ENCODE measurements at places on chromosomes 2 and 18.

DNA sequence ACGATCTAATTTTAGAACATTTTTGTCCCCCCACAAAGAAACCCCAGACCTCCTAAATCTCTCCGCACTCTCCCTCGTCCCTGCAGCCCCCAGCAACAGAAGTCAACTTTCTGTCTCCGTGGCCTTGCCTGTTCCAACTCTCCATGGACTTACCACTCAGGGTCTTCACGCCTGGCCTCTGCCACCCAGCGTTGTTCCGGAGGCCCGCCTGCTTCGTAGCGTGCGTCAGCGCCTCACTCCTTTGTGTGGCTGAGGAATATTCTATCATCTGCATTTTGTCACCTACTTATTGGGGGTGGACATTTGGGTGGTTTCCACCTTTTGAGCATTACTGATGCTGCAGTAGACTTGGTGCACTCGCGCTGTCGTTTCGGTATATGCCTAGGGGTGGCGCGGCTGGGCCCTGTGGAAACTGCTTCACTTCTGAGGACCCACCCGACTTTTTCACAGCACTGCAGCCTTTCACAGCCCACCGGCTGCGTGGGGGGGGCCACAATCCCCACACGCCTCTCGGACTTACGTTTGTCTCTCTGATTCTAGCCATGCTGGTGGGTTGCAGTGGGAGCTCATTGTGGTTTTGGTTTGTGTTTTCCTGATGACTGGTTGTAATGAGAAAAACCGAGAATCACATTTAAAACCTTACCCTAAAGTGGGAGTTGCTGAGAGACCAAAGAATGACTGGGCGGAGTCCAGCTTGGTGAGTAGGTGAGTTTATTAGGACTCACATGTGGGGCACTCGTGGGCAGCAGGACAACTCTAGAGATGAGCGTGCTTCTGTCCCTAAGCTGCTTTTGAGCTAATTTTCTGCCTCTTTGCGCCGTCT is 1.4 kb upstream of the HSBP1L1 start:
- no peak for DNase-seq

- DNase-seq = no peak
Measured at GRCh38 chr2:58313926-58314325, 72.8 kb upstream of the FANCL start.

DNA sequence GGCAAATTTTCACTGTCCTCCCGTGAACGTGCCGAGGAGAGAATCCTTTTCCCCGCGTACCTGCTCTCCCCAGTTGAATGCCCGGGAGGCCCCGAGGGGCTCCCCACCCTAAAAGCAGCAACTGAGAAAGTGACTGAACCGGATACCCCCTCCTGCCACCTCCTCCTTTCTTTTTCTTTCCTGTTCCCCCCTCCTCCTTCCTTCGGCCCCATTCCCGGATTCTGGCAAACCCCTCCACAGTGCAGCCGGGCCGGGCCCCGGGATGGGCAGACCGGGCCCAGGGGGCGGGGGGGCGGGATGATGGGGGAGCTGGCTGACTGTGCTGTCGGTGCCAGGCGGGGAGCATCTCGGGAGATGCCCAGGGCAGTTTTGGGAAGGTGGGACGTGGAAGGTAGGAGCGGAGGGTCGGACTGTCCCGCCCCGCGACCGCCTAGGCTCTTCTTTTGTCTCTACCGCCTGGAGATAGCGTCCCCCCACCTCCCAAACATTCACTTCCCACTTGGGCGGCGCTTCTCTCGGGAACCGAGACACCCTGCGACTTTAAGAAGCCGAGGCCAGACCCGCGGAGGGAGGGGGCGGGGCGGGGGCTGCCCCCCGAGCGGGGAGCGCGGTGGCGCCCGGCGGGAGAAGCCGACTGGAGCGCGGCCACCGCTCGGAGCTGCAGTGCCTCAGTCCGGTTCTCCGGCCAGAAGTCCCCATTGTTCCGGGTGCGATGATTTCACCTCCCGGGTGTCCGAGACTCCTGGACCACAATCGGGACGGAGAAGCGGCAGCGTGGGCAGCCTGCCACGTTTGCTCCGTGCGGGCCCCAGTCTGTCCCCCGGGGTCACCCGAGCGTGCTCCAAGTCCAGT is 8.2 kb downstream of the DLX2 start:
- peak; percentile 74 for DNase-seq

- peak; percentile 13 for DNase-seq
Measured at GRCh38 chr2:209936106-209936666, 66.3 kb upstream of the RPE start.

GRCh38 chr2:161946489-161947107 is 127.4 kb downstream of the DPP4 start:
- peak; percentile 54 for DNase-seq

DNA sequence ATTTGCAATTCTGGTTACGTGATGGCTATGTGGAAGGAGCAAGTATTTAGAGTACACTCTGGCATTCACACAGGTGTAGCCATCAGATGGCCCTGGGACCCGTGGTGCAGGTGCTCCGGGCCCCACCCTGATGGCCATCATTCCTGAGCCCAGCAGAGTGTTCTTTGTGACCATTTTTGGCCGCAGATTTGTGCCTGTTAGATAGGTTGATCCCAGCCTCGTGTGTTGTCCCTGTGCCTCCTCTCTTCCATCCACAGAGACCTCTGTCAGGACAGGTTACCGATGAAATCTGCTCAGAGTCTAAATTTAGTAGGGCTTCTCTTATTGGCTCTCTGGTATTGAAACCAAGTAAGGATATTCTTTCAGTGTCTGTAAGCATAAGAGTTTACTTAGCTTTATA is 33.9 kb downstream of the MAPRE2 start:
- DNase-seq = no peak

DNA sequence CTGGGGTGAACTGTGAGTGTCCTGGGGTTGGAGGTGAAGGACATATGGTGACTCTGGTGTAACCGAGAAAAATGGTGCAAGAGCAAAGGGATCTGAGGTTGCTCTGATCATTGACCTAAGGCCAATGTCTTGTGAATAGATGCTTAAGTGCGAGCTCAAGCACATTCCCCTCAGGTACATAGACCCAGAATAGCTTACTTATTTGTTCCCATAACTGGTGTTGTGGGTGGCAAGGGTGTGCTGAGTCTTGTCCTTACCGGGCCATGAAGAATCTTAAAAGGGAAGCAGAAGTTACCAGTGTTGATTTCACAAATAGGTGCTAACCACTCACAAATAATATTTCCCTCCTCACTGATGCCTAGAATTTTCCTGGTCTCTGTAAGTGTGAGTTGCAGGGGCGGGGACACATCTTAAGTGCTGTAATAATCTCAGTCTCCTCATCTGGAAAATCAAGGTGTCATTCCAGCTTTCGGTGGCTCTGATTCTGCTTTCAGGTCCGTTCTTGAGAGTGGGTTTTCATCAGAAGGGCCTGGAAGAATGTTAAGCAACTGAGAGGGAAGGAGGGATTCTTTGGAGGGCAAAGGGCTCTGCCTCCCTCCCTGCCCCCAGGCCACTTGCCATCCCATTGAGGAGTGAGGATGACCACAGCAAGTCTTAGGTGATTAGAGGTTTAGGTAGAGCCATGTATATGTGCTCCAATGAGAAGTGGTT is 54.9 kb downstream of the LIPG start:
- DNase-seq = no peak

- DNase-seq = no peak
Measured at GRCh38 chr18:69196336-69196735, 204.4 kb upstream of the DOK6 start.

- DNase-seq = no peak
Measured at GRCh38 chr2:69097891-69098655, 85.1 kb downstream of the ANTXR1 start.

- no peak for DNase-seq
Measured at GRCh38 chr2:71277147-71277475, 50.2 kb upstream of the PAIP2B start.

GRCh38 chr2:106106622-106107508 is 87.2 kb downstream of the UXS1 start:
- DNase-seq = no peak

DNA sequence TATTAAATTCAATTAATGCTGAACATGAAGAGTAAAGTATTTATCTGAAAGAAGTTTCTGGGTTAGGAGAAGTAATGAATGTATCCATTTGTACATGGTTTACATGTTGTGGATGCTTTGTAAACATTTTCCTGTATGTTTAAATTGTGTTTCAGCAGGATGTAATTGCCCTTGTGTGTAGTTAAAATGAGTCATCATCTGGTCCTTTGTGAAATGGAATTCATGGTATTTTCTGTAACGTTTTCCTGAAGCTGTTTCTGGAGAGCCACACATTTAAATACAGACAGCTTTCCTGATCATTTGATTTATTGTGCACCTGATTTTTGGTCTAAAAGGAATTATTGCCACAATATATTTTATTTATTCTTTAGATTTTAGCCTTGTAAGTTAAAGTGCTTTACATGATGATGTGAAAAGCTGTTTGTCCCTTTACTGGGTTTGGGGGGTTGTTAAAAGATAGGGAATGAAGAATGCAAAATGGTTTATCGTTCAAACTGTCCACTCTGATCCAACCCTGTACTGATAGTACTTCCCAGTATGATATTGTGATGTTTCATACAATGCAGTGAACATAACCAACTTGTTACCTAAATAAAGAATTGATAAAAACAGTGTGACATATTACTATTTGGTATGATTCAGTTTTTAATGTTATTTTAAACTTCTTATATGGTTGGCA is 41.7 kb upstream of the SLC3A1 start:
- peak; percentile 89 for DNase-seq

- DNase-seq = peak; percentile 82
Measured at GRCh38 chr2:144320491-144320890, 199.4 kb downstream of the ZEB2 start.

GRCh38 chr2:233746475-233747282 is 13.4 kb upstream of the UGT1A1 start:
- no peak for DNase-seq

DNA sequence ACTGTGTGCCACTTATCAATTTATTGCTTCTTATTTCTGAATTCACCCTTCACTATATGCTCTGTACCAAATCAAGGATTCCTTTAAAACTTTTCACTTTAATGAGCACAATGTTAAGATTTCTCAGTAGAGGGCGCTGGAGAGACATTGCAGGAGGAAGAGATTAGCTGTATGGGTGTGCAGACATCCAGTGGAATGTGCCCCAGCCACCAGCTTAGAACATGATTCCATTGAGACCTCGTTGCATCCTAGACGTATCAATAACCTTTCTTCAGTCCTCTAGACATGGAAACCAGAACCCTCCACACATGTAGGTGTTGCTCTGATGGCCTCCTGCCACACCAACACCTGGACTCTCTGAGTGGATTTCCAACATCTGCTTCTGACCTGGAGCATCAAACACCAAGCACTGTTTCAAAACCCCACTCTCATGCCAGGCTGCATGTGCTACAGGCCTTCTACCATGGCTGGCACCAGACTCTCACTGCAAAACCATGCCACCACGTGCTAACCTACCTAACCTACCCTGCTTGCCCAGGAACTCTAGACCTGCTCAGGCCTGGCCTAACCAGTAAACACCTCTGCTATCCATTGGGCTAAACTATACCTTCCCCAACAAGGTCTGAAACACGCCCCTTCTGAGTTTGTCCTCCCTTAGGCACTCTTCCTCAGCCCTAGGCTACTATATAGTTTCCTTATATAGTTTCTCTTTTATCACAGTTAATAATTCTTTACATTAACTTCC is 633.2 kb upstream of the PKDCC start:
- peak; percentile 63 for DNase-seq

GRCh38 chr2:113028112-113028511 is 22.9 kb downstream of the IL36A start:
- no peak for DNase-seq

GRCh38 chr2:218407717-218408116 is 8.0 kb downstream of the CTDSP1 start:
- DNase-seq = no peak

DNA sequence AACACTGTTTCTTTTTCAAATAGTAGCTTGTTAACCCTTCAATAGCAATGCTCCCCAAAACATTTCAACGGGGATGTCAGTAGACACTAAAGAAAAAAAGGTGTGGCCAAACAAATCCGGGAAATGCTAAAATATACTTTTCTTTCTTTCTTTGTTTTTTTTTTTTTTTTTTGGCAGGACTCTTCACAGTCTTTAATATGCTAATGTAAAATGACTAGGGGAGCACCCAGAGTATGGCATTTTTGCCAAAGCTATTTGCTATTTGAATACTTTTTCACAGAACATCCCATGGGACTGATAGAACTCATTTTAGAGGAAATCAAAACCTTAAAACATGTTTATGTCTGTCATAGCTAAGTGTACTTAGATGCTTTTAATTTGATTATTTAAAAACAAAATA is 32.1 kb downstream of the ATF2 start:
- no peak for DNase-seq

DNA sequence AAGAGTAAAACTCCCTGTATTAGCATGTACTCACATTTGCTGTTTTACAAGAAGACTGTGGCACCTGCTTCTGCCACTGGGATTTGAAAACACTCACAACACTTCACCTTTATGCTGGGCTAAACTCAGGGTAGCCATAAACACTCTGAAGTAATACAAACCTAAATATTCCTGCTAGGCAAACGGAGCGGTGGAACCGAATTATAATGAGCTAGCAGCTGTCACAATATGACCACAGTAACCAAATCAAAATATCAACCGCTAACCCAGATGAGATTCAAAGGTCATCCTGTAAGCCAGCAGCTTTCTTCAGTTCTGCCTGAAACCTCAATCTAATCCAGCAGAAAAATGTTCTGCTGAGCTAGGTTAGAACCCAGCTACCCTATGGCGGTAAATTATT is 132.1 kb downstream of the TCF4 start:
- DNase-seq = no peak

DNA sequence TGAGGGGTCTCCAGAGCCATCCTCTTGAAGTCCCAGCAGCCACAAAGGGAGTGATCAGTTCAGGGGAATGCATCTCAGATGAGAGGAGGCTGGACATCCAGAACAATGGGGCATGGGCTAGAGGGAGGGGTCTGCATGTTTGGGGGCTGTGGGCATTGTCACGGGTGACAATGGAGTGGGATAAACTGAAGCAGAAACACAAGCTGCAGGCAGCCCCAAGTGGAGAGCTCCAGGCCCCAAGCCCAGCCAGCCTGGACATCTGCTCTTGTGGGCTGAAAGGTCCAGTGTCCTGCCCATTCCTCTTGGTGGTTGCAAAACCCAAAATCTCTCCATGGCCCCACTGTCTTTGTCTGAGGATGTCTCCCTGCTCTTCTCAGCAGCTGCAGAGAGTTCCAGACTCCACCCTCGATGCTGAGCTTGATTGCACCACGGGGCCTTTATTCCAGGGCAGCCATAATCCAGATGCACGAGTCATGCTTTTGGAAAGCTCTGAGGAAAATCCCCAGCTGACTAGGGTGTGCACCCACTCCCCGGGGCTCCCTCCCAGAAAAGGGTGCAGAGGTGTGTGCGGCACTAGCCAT is 149.4 kb downstream of the TNS1 start:
- peak; percentile 37 for DNase-seq

GRCh38 chr2:237731663-237732062 is 66.9 kb upstream of the RBM44 start:
- DNase-seq = peak; percentile 69

GRCh38 chr2:119433636-119434327 is 2.1 kb downstream of the TMEM37 start:
- DNase-seq = no peak

GRCh38 chr2:45134014-45134413 is 124.8 kb upstream of the SIX2 start:
- no peak for DNase-seq

- no peak for DNase-seq
Measured at GRCh38 chr2:37267685-37268084, 36.2 kb downstream of the NDUFAF7 start.
